ENCODE measurements at places on chromosomes 2 and 18.

DNA sequence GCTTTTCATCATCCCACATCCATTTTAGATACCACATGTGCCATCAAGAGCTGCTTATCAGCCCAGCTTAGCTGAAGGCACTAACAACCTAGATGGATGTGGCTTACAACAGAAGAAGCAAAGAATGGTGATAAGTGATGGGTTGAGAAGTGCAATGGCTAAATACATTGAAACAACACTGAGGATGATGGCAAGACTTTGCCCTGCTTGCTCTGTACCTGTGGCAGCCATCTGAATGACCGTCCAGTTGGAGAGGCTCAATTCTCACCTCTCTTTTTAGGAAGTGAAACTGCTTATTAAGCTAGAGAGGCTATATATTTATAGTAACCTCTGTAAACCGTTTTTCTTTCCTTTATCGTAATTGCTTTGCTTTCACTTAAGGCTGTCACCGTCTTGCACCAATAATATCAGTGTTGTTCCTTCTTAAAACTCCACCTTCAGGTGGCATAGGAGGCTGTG, 5.7 kb downstream of the GPATCH11 start:
- no peak for DNase-seq

DNA sequence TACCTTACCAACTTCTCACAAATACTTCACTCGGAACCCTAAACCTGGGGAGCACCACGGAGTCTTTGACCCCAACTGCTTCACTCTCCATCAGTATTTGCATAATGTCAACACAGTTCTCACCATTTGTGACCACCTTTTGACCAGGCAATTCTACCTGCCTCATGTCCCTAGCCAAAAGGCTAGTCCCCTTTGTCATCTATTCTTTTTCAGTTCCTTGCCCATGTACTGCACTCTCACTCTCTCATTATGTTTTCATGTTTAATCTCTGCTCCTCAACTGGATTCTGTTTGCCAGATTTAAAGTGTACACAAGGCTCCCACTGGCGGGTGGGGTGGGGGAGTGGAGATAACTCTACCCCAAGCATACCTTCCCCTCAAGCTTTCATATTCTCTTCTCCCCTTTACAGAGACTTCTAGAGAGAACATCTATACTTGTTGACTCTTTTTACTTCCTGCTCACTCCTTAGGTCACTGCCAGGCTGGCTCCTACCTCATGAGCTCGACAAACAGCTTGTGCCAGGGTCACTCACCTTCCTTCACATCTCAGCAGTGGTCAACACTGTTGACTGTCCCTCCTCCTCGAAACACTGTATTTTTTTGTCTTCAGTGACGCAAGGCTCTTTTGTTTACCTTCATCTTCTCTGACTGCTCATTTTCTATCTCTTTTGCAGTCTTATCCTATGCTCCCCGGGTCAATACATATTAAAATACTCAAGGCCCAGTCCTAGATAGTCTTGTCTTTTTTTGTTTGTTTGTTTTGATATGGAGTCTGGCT, 88.7 kb upstream of the MAP4K3 start:
- no peak for DNase-seq

- DNase-seq, result no peak
Measured at GRCh38 chr2:47079515-47080412, 75.3 kb downstream of the STPG4 start.

GRCh38 chr2:27033253-27033852, 588 bp downstream of the TMEM214 start:
- no peak for DNase-seq

GRCh38 chr2:228673876-228674554, 492.5 kb upstream of the SPHKAP start:
- no peak for DNase-seq

- DNase-seq, result no peak
Measured at GRCh38 chr2:2738276-2738675, 407.2 kb upstream of the MYT1L start.

DNA sequence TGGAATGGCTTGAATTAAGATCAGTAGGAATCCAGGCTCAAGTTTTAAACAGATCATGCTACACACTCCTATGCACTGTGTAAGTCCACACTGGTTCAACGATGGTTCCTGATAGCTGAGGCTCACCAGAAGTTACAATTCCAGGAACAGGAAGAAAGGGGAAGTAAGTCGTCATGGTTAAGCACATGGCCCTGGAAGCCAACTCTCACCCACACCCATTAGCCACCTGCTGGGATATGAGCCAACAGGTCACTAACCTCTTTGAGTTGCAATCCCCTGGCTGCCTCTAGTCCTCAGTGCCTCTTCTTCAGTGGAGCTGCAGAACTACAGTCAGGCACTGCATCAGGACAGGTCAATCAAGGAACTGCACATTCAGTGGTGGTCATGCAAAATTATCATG, 133.5 kb downstream of the TMEM182 start:
- no peak for DNase-seq

DNA sequence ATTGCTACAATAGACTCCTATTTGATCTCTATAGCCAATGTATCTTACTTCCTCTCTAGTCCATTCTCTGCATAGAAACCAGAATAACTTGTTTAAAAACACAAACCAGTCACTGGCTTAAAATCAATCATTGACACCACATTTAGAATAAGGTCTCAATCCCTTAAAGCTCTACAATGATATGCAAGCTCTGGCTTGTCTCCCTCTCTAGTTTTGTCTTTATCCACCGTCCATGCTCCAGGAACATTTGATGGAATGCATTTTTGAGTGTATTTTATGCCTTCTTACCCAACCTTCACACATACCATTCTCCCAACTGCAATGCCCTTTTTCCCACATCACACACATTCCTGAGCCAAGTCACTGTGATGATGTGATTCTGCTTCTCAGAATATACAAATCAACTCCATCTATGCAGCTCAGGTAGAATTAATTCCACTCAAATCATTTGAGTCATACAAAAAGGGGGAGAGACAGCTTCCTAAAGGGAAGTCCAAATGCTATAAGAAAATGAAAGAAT, 1107.2 kb downstream of the DPP10 start:
- DNase-seq, result no peak

All from DMS79 (cell line).